SIG-M5 (cell line): ENCODE measurements at places on chromosomes 11 and 22.

GRCh38 chr22:42408276-42408675 is 23.9 kb downstream of the NFAM1 start:
- DNase-seq, result no peak

DNA sequence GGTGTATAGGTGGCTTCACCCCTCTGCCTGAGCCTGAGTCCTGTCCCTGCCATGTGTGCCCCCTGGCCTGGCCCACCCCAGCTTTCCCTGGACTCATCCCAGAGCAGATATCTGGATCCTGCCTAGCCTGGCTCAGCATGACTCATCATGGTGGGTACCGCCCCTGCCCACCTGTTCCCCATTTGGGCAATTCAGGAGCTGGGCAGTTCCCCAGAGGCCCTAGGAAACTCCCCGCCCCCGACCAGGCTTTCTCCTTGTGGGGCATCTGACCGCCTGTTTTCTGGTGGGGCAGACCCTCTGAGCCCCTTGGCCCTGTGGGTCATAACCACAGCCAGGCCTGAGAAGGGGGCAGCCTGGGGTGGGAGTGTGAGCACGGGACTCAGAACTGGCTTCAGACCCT is 4.4 kb downstream of the TSPO start:
- no peak for DNase-seq

DNA sequence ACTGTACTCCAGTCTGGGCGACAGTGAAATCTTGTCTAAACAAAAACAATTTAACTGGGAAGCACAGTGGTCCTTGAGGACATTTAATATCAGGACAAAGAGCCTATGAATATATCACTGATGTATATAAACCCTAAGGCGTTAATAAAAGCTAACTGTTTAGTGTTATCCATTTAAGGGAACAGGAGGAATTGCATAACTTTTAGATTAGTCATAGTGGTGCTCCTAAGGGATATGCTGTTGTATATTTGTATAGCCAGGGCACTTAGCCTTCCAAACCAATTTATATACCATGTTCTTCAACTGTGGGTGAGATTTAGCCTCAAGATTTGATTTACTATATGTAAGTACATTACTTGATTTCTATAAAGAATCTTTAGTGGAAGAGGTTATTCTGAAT is 3.0 kb upstream of the CHEK1 start:
- no peak for DNase-seq

GRCh38 chr11:45949992-45950407 is 27.5 kb downstream of the LARGE2 start:
- no peak for DNase-seq

GRCh38 chr11:112697391-112698178 is 263.6 kb upstream of the NCAM1 start:
- DNase-seq, result no peak

DNA sequence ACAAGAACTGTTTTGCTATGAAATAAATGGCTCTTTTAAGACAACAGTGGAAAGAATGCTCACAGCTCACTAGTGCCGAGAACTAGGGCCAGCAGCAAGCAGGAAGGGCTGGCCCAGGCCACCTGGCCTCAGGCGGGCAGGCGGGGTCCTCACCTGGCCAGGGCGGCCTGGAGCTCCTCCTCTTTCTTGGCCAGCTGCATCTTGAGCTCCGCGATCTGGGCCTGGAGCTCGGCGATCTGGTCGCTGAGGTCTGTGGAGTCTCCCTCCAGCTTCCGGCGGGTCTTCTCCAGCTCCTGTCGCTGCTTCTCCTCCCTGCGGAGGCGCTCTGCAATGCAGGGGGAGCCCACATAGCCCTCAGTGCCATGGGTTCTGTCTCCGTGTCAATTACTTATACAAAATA is 43.8 kb downstream of the APOL1 start:
- DNase-seq, result no peak

- DNase-seq, result no peak
These were observed 78.9 kb upstream of the PLET1 start for GRCh38 chr11:112339566-112339965.

GRCh38 chr11:122253589-122254231 is 137.7 kb upstream of the BLID start:
- no peak for DNase-seq

DNA sequence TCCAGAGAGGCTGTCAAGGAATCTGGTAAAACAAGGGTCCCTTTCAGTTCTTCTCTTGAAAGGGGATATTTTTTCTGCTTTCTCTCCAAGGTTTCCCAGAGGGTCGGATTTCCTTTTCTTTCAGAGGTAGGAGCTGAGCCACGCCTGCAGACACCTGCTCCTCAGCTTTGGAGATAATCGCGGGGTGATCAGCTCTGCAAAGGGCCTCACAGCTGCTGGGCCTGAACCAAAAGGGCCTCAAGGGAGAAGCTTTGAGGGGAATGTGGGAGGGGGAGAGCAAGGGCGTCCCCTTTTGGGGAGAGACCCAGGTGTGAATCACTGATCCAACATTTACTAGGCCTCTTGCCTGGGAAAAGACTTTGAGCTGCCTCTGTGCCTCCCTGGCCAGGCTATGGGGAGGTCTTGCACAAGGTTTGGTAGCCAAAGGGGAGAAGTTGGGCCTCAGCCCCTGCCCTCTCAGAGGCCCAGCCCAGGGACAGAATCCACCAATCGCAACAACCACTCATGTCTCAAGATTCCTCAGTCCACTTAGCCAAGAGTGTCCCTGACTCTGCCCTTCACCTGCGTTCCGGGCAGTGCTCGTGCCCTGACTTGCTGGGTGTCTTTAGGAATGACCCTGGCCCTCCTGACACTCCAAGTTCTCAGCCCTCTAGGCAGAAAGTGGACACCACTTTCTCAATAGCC is 14.0 kb upstream of the TP53I11 start:
- no peak for DNase-seq

- DNase-seq, result no peak
These were observed 452.6 kb downstream of the NELL1 start for GRCh38 chr11:21121991-21122390.

GRCh38 chr11:134414766-134415765 is 3.0 kb upstream of the B3GAT1 start:
- no peak for DNase-seq

- no peak for DNase-seq
These were observed 110.1 kb upstream of the LUZP2 start for GRCh38 chr11:24386546-24387397.

- DNase-seq, result no peak
These were observed 44.9 kb downstream of the MACROD1 start for GRCh38 chr11:64120951-64121569.

GRCh38 chr11:119803726-119804294 is 74.8 kb upstream of the NECTIN1 start:
- no peak for DNase-seq

DNA sequence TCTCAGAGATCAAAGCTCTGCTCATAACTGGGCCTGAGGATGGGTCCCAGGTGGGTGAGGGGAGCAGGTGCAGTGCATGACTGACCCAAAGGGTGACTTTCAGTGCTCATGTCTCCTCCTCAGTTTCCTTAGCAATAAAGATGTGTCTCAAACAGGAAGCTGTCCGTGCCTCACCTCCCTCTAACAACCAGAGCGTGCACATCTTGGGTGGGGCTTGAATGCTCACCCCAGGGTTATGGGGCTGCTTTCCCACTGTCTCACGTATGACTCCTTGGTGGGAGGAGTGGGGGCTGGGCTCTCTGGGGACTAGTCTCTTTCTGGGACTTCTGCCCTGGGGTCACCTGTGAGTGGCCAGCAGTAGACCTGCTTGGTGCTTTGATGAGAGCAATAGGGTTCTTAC is 53.9 kb upstream of the PHOX2A start:
- DNase-seq, result no peak

DNA sequence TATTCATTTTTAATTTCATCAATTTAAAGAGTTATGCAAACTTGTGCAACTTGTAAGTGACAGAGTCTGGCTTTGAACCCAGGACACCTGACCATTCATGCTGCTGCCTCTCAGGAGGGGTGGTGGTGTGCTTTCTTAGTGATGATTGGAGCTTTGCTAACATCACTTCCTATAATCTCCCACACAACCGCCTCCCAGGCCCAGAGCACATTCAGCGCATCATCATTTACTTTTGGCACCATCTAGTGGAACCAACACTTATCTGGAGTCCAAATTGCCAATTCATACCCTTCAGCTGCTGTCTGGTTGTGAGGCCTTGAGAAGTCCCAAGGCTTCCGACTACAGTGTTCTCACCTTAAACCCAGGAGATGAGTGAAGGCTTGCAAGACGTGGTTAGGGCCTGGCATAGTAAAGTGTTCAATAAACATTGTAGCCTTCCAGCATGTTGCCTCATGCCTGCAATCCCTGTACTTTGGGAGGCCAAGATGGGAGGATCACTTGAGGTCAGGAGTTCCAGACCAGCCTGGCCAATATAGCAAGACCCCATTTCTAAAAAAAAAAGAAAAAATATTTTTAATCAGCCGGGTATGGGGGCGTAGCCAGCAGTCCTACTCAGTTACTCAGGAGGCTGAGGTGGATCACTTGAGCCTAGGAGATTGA is 1.1 kb upstream of the TTLL1 start:
- peak; percentile 60 for DNase-seq

DNA sequence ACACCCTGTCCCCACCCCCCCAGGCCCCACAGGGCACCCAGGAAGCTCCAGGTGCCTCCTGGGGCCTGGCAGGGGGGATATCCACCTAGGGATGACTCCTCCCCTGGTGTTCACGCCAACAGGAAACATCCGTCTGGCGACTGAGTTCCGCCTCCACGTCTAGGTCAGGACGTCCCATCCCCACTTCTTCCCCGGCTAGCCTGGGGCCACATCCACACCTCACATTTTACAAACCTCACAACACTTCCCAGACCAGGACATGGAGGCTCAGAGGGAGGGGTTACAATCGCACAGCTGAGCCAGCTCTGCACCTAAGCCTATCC is 21.0 kb downstream of the MAFF start:
- no peak for DNase-seq

DNA sequence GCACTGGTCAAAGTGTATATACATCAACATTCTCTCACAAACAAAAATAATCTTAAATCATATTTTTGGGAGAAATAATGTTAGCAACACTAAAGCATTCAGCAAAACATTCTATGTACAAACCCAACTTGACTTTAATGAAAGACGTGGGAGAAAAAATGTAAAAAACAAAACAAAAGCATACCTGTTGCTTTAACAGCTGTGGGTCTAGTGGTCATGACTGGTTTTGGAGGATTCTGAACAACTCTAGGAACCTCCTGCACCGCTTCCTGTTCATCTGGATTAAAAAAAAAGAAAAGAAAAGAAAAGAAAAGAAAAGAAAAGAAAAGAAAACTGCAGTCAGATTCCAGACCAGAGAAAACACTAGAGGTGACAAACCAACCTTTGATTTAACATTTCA is 2.1 kb downstream of the FNBP4 start:
- no peak for DNase-seq

DNA sequence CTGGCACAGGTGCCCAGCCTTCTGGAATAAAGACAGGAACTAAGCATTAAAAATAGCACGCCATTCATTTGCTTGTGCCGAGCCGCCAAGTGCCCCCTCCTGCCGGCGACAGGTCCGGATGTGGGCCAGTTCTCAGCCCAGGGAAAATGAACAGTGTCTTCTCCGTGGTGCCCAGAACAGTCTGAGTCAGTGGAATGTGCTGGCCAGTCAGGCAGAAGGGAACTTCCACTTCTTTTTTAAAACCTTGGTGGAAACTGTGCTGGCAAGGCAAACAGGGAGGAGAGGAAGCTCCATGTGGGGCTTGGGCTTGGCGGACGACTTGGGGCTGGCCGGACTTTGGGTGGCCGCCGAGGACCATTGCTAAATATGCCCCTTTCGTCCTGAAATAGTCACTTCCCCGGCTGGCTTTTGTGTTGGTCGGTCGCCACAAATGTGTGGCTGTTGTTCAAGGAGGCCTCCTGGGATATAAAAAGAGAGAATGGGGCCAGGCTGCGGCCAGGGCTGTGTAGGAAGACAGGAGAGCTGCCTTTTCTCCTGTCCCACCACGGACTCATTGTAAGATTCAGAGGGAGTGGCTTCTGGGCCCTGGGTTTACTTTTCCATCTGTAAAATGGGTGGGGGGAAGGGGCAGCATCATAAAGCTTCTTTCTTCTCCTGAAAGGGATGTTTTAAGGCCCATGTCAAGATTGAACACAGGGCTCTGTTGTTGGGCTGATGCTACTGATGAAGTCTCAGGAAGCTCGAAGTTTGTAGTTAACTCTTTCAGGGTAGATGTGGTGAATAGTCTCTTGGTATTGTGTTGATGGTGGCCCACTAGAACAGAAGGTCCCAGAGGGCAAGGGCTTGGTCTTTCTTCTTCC is 101.0 kb downstream of the PTPRJ start:
- no peak for DNase-seq

DNA sequence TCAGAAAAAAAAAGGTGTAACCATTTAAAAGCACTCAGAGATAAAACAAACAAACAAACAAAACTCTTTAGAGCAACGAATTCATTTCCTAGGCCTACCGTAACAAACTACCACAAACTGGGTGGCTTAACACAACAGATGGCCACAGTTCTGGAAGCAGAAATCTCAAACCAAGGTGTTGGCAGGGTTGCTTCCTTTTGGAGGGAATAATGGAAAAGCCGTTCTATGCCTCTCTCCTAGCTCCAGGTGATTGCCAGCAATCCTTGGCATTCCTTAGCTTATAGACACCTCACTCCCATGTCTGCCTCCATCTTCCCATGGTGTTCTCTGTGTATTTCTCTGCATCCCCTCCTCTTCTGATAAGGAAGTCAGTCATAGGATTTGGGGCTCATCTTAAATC is 200.4 kb downstream of the RAB38 start:
- DNase-seq, result no peak

DNA sequence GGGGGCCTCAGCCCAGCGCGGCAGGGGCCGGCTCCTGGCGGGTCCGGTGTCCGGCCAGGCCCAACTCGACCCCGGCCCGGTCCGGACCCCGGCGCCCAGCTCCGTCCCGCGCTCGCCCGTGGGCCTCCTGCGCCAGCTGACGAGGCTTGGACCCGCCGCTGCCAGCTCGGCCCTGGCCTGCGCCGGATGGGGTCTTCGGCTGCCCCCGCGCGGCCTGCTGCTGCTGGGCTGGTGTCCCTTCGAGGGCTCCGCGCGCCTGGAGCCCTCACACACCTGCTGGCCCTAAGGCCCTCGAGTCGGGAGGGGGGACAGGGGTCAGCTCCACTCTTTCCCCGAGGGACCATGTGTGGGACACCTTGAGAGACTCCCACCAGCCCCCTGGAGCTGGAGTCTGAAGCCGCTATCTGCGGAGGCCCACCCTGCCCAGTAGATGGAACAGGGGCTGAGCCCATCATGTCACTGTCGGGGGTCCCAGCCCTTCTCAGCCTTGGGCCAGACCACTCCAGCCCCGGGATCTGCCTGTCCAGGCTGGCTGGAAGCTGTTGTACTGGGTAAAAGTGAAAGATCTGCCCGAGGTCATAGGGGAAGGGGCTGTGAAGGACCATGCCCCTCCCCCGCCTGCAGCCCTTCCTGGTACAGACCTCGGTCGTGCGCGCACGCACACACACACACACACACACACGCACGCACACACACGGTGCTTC is 768 bp upstream of the CDKN1C start:
- DNase-seq, result no peak

DNA sequence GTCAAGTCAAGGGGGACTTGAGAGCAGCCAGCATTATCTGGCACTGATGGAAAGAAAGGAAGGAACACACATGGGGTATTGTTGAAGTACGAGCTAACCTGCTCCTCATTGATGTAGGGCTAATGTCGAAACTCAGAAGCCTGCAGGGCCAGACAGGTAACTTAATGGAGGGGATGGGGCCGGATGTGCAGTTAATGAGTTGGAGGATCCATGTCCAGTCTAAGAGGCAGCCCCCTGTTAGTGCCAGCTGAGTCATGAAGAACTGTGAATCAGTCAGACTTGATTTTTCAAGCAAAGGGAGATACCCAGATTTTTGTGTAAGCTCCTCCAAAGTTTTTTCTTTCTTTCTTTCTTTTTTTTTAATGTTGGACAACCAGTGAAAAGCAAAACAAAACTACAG is 65.6 kb downstream of the CECR2 start:
- DNase-seq, result no peak
